Non-pigmented ciliary epithelial cell (primary cell): ENCODE measurements at places on chromosomes 1 and 21.

GRCh38 chr1:108824051-108824450, 32.8 kb downstream of the AKNAD1 start:
- no peak for DNase-seq

DNA sequence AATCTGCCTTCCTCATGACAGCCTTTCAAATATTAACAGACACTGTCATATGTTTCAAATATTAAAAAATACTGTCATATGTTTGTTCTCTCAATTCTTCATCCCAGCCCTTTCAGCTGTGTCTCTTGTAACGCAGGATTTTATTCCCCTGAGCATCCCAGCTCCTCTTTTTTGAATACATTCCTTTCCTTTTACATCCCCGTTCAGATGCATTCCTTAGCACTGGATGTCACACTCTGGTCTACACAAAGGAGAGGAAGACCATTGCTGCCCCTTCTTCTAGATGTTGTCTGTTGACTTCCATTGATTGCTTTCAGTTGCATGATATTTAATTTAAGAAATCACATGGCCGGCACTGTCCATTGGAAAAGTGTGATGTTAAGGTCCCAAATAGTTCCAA, 117.4 kb upstream of the PAXBP1 start:
- DNase-seq: no peak

DNA sequence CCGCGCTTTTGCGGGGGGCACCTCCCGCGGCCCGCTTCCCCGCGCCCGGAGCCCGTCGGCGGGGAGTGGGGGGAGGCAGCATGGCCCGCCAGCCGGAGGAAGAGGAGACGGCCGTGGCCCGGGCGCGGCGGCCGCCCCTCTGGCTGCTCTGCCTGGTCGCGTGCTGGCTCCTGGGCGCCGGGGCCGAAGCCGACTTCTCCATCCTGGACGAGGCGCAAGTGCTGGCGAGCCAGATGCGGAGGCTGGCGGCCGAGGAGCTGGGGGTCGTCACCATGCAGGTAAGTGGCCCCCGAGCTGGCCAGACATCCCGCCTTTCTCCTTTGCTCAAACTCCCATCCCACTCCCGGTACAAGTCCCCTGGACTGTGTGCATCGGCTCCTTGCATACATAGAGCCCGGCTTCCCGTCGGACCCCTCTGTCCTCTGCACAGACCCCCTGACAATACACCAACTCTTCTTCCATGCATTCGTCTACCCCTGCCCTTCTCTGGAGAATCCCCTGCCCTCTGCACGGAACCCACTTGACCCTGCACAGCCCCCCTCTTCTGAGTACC, 812 bp downstream of the CACHD1 start:
- DNase-seq: no peak

GRCh38 chr21:29130270-29130969, at the start of gene MAP3K7CL:
Gene MAP3K7CL (plus strand): TSS chr21:29130644. CDS start chr21:29133345, 2,701 bp downstream.
- DNase-seq: peak; percentile 100

DNA sequence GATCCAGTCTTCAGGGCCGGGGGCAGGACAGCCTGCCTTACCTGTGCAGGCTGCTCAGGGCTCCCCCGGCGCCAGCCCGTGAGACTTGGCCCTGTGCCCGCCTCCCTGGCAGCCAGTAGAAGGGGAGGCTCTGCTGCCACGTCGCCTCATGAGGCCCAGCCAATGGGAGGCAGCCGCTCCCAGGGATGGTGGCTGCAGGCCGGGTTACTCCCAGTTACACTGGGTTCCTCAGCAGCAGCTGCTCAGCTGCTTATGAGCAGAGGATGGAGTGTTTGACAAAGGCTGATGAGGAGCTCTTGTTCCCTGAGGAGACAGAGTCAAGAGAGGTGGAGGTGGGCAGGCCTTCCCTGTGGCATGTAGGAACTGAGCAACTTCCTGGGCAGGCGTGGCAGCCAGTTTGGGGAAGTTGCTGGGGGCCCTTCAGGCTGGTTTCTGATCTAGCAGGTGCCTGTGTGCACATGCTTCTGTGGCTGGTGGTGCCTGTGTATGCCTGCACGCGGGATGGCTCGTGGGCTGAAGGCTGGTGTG, 5.5 kb downstream of the MFSD2A start:
- DNase-seq: no peak

DNA sequence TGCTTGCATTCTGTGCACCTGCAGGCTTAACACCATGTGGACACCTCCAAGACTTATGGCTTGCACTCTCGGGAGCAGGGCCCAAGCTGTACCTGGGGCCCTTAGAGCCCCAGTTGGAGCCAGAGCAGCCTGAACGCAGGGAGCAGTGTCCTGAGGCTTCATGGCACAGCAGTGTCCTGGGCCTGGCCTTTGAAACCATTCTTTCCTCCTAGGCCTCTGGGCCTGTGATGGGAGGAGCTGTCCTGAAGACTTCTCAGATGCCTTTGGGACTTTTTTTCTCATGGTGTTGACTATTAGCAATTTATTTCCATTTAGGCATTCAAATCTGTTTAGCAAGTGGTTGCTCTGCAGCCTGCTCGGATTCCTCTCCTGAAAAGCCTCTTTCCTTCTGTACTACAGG, 11.0 kb downstream of the RPTN start:
- DNase-seq: no peak

- peak; percentile 55 for DNase-seq
Observed at GRCh38 chr1:168202941-168203654, 22.7 kb upstream of the SFT2D2 start.

DNA sequence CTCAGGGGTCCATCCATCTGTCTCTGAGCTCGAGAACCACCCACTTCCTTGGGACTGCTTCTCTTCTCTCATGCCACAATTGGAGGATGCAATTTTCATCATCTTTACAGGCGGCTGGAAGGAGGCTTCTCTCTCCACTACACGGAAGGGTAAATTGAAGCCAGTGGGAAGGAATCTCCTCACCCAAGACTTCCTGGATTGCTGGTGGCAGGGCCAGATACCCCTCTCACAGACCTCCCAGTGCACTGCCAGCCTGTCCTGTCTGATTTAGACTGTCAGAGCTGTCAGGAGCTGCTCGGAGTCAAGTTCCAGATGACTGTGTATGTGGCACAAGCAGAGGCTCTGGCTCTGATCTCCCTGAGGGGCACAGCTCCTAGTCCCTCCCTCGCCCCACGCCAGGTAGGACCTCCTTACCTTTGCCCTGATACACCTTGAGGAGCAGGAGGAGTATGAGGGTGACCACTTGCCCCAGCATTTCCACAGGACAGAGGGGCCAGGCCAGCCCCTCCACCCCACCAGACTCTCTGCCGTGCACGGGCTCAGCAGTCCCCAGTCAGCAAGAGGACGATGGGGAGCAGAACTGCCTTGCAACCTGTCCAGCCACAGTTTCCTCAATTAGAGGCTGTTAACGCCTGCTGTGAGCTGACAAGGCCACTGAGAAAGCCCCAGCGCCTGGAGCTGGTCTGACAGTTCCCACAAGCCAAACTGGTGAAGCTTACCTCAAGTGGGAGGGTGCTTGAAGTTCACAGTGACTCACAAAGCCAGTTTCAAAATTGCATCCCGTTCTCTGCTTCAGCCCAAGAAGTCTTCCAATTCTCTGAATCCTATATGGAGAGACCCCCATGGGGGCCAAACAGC, at the start of gene CD244:
TSS of gene CD244 (minus strand) at position 685 of the 858 bp plus-strand sequence. CDS start at position 475, 210 bp downstream.
- DNase-seq: no peak

DNA sequence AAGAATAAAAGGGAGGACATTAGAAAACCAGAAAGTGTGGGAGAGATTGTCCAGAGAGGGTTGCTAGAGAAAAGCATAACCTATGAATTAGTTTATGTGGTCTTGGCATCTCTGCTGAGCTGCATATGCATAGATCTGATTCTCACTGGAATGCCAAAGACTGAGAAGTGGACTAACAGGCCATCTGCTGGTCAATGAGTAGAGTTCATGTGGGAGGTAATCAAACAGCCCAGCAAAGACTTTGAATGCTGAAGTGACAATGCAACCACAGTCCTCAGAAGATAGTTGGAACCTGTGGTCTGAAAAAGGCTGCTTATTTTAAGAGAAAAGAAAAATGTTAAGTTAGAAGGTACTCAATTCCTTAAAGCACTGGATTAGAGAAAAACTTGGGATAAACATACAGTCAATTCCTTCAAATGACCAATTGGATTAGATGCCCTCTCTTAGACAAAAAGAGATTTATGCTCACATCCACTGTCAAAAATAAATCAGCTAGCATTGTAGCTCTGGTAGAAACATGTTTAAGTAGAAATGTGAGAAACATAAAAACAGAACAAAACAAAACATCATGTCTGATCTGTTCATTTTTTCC, 382.8 kb downstream of the AMY1C start:
- peak; percentile 10 for DNase-seq

- no peak for DNase-seq
Observed at GRCh38 chr1:6953907-6954364, 168.7 kb downstream of the CAMTA1 start.

GRCh38 chr1:56146449-56146848, 432.9 kb downstream of the PLPP3 start:
- no peak for DNase-seq

DNA sequence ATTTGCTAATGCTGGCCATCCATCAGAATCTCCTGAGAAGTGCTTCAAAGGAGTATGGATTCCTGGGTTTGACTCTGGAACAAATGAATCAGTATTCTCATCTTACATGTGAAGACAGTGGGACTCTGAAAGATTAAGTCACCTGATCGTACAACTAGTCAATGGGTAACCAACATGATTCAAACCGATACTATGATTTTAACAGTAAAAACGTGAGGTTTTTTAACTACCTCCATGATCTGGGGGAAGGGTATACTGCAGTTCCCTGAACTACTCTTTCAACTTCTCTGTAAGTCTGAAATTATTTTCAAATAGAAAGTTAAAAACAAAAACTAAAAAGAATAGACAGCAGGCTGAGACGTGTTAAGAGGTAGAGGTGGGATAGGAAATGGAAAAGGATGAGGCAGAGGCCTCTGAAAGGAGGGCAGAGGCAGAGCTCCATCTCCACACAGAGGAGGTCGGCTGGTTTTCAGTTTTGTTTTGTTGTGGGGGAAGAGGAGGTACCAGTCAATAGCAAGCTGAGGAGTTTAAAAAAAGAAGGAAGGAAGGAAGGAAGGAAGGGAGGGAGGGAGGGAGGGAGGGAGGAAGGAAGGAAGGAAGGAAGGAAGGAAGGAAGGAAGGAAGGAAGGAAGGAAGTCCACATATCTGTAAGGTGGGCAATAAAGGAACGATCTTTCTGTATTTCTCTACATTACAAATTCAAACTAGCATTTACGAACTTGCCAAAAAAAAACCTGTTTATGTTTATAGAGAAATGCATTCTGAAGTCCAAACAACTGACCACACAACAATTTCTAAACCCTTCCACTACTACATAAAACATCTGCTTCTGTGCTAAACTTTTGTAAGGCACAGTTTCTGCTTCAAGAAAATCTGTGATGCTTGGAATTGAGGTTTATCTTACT, 213.1 kb downstream of the RERE start:
- no peak for DNase-seq

GRCh38 chr21:39632796-39633442, 20.2 kb downstream of the B3GALT5 start:
- peak; percentile 45 for DNase-seq

GRCh38 chr1:20493309-20493708, 7.3 kb upstream of the CAMK2N1 start:
- no peak for DNase-seq

GRCh38 chr1:203558064-203558760, 64.3 kb downstream of the OPTC start:
- DNase-seq: peak; percentile 93

DNA sequence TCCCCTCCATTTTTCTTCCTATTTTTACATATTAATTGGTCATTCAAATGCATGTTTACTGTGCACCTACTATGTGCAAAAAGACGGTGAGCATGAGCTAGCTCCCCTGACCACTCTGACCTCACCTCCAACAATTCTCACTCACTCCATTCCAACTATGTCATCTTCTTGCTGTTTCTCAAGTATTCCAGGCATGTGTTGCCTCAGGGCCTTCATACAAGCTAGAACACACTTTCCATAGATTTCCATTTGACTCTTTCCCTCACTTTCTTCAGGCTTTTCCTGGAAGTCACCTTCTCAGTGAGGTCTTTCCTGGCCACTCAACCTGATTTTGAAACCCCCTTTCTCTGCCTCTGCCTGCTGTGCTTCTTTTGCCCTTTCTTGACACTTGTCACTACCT, 32.6 kb downstream of the CHIA start:
- no peak for DNase-seq

GRCh38 chr1:153771841-153772593, 3.2 kb upstream of the SLC27A3 start:
- DNase-seq: no peak

GRCh38 chr1:50371749-50372148, 51.5 kb downstream of the DMRTA2 start:
- DNase-seq: no peak

GRCh38 chr1:81155131-81155530, 645.6 kb upstream of the ADGRL2 start:
- peak; percentile 73 for DNase-seq

GRCh38 chr1:64838486-64838885, 93.6 kb downstream of the RAVER2 start:
- DNase-seq: no peak

GRCh38 chr21:18023157-18023556, 204.0 kb upstream of the C21orf91 start:
- DNase-seq: no peak

DNA sequence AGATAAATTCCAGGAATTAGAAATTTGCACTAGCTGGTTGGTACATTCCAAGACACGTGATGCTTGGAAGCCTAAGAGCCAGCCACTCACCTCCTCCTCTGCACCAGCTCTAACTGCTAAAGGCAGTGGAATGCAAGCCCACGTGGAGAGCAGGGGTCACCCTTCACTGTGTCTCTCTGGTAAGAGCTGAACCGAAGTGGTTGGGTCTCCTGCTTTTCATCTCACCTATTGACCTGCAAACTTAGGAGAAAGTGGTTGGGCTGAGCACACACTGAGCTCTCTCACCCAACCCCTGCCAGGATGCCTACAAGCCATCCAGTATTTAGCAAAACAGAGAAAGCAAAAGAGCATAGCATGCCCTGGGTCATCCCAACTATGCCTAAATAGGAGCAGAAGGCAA, 19.3 kb downstream of the HAO2 start:
- DNase-seq: no peak

- DNase-seq: no peak
Observed at GRCh38 chr1:67856921-67857320, 23.7 kb upstream of the GNG12 start.

- DNase-seq: no peak
Observed at GRCh38 chr1:201103666-201104065, 8.6 kb downstream of the CACNA1S start.

- DNase-seq: no peak
Observed at GRCh38 chr1:34915521-34915920, 13.9 kb downstream of the DLGAP3 start.

DNA sequence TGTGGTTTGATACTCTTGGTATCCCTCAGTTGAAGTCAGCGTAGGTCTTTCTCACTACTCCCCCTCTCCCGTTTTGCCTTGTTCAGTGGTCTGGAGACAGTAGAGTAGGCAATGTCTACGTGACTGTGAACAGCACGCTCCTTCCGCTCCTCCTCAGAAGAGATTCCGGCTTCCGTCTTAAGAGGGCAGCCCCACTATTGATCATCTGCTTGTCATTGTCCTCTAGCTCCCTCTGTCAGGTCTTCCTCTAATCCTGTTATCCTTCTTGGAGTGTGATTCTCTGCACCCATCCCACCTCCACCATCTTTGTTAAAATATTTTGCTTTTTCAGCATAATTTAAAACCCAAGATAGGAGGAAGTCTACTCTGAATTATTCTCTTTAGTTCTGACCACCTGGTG, 129.9 kb upstream of the KCNK2 start:
- no peak for DNase-seq

- peak; percentile 38 for DNase-seq
Observed at GRCh38 chr1:20411196-20411980, 74.6 kb downstream of the CAMK2N1 start.
